BJ (cell line): ENCODE measurements at places on chromosomes 5 and 9. TPM values are rescaled to one million over a fixed set of nuclear protein-coding genes. Genes with fewer than 3 reads are reported as not detected.

DNA sequence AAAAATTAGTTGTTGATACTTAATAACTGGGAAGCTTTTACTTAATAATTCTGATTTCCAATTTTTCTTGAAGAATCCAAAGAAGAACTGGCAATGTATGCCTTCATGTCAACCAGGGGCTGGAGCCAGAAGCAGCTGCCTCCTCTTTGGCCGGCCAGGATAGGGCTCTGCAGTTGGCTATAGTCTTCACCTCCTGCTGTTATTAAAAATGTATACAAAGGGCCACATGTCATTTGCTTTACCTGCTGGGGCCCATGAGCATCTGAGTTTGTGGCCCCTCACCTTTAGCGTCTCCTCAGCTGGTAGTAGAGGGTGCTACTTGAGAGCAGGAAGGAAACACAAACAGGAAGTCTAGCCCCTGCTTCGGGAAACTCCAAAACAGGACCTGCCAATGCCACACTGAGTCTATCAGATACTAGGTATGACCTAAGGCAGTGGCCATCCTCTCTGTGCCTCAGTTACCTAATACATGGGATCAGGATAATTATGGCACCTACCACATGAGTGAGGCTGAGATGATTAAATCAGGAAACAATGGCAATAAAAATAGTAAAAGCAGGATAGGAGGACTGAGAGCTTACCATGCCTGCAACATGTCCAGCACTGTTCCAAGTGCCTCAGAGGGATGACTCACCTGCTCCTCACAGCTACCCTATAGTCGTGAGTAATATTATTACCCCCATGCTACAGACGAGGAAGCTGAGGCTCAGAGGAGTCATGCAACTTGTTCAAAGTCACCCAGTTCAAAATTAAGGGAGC, 21.3 kb downstream of the CCDC69 start:
- DNase-seq: peak; percentile 35

GRCh38 chr9:126401107-126401506, 74.5 kb downstream of the MVB12B start:
- no peak for DNase-seq

- peak; percentile 25 for DNase-seq
Observed at GRCh38 chr5:36607114-36607571, 737 bp downstream of the SLC1A3 start.

- no peak for DNase-seq
Observed at GRCh38 chr5:145160679-145161078, 674.5 kb downstream of the PRELID2 start.

RNF183 gene
- not detected in 2 replicates for polyA plus RNA-seq

- DNase-seq: no peak
Observed at GRCh38 chr5:124421584-124421983, 324.9 kb downstream of the ZNF608 start.

- no peak for DNase-seq
Observed at GRCh38 chr9:14993901-14994554, 83.8 kb upstream of the FREM1 start.

- no peak for DNase-seq
Observed at GRCh38 chr5:57683036-57683630, 200.5 kb upstream of the ACTBL2 start.

GRCh38 chr9:30116673-30117217, 2267.7 kb upstream of the ACO1 start:
- no peak for DNase-seq

DBH gene
- polyA plus RNA-seq: not detected in 2 replicates

GRCh38 chr5:21573416-21574314, 1279.5 kb downstream of the CDH12 start:
- DNase-seq: no peak

DRD1 gene
- polyA plus RNA-seq: 0.01 TPM in 1 of 2 replicates, not detected in the other

DNA sequence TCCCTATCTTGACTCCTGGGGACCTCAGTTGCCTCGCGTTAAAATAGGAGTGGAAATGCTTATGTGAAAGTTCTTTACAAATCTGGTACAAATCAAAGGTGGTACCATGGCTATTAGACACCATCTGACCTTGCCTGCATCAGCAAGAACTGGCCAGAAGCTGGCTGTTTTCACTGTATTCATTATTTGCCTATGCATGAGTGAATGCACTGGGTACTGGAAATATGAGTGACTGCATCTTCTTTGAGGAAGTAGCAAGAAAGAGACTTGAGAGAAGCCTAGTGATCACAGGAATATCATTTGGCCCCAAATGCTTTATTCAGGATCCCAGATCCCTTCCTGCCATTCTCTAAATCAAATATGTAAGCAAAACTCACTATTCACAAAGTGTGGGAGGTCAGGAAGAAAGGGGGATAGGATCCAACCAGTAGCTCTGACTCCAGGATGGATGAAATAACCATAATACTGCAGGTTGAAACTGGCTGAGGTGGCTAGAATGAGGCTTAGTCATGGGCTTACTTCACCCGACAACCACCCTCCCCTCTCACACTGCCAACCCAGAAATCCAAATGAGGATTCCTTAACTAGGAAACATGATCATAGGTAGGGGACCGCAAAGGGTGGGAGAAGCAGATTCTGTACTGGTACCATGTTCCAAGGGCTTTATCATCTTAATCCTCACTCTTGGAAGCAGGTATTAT, 56.7 kb downstream of the FAM114A2 start:
- DNase-seq: no peak

LCN12 gene
- polyA plus RNA-seq: 0.36 and 0.40 TPM in 2 replicates

DNA sequence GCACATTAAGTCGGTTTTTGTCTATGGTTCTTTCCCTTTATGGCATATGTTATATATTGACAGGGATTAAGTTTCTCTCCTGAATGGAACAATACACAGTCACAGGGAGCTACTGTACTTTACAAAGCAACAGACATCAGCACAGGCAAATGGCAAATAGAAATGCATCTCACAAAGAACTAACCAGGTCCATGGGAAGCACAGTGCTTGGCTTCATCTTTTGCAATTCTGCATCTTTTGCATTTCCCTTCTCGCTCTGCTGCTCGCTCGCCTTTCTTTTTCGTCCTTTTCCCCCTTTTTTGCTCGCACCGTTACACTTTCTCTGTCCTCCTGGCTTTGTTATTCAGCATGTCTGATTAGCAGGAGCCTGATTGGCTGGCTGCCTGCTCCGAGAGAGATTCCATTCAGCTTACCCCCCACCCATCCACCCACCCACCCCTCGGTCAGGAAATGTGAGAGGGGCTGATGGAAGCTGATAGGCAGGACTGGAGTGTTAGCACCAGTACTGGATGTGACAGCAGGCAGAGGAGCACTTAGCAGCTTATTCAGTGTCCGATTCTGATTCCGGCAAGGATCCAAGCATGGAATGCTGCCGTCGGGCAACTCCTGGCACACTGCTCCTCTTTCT, at the start of gene ADAMTSL1:
Gene ADAMTSL1, plus strand, starts transcription at position 502 of the 628 bp plus-strand sequence. Its CDS starts 80 bp downstream, at position 582.
- DNase-seq: no peak

DNA sequence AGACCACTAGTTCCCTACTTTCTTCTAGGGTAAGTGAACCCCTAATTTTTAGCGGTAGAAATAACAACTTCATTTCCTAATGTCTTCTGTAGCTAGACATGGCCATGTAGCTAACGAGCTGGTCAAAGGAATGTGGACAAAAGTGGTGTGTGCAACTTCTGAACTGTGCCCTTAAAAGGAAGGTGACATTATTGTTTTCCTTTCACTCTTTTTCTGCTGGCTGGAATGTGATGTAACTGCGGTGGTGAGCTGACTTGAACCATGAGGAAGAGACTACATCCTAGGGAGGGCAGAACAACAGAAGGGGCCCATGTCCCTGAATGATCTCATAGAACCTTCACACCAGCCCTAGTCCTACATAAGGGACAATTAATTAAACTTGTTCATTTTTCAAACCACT, 1.3 kb upstream of the SNX2 start:
- no peak for DNase-seq

- no peak for DNase-seq
Observed at GRCh38 chr5:16160706-16161105, 18.9 kb downstream of the MARCHF11 start.

PCAT7 gene
- 0.04 TPM in 2 replicates for polyA plus RNA-seq

DNA sequence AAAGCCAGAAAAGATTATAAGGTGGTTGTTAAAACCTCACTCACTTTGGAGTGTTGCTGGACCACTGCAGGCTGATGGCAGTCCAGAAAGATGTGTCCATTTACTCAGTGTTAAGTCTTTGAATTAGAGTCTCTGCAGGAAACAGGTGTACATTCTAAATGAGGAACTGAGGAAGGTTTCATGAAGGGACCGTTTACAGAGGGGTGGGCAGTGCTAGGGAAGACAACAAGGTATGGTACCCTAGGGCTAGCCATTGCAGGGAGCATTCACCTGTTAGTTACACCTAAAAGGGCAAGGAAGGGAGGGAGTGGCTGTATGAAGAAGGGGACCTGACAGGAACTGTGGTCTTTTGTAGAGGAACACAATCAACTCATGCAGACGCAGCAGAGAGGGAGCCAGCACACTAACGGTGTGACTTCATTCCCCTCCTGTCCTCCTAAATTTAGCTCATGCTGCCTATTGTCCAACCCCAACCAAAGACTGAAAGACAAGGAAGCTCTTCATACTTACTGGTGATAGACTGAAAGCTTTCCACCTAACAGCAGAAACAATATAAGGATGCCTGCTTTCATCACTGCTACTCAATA, 32.2 kb upstream of the PAX5 start:
- DNase-seq: no peak

- DNase-seq: no peak
Observed at GRCh38 chr9:129400001-129400970, 220.6 kb downstream of the C9orf50 start.

COL5A1 gene
- polyA plus RNA-seq: 170 and 251 TPM in 2 replicates

GRCh38 chr9:38393128-38393796, 760 bp downstream of the ALDH1B1 start:
- no peak for DNase-seq

DNA sequence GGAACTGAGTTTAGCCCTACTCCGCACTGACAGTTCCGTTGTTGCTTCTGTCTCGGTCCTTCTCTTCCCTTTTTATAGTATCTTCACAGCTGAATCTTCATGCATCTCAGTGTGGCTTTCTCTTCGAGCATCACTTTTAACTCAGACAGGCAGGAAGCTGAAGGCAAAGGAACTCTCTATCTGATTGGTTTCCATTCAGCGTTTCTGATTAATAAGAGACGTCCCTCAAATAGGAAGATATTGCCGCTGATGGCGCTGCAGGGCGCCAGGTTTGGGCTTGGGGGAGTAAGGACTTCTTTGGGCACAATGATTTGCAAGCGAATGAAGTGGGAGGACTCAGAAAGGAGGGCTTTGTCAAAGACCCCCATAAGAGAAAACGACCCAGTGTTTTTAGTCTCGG, at the start of gene CDH9:
Gene CDH9, minus strand, starts transcription at position 111 of the 400 bp plus-strand sequence. CDS start 50,253 bp downstream, outside the sequence.
- DNase-seq: no peak

GRCh38 chr9:88739373-88739772, 204.4 kb downstream of the NXNL2 start:
- DNase-seq: no peak

GRCh38 chr9:77325058-77325457, 147.7 kb downstream of the VPS13A start:
- DNase-seq: no peak

DNA sequence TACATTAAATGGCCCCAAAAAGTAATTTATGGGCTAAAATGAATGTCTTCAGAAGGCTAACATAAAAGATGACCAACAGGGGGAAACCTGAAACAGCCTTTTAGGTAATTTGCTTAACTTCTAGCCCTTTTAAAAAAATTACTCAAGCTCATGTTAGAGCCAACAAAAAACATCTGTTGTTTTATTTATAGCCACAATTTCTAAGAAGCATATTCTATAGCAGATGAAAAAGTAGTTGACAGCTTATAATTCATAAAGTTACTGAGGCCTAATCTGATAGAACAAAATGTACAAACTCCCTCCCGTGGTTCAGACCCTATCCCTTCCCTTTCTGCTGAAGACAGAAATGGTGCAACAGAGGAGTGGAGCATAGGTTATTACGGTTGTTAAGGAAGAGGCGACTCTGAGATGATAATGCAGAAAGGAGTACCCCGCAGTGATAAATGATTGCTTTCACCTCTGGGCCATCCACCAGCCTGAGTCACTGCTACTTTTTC, 46.1 kb downstream of the PIK3R1 start:
- no peak for DNase-seq

DNA sequence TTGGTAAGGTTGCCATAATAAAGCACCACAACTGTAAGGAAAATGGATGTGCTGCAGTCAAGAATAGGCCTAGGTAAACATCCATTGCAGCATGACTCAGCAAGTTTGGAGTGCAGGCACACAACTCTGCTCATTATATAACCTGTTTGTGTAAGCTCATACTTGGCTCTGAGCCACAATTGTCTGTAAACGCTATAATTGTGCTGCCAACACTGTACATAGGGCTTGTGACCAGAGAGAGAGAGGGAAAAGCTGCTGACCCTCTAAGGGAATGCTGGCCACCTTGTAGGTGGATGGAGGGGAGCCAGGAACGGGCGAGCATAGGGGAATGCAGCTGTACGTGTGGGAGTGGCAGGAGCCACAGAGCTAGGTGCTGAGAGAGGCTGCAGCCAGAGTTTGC, 2186.5 kb upstream of the ACO1 start:
- no peak for DNase-seq

- no peak for DNase-seq
Observed at GRCh38 chr9:90830977-90831376, 29.4 kb downstream of the SYK start.

IL13 gene
- polyA plus RNA-seq: not detected in 2 replicates

- DNase-seq: no peak
Observed at GRCh38 chr9:6779417-6780241, 21.9 kb downstream of the KDM4C start.

DNA sequence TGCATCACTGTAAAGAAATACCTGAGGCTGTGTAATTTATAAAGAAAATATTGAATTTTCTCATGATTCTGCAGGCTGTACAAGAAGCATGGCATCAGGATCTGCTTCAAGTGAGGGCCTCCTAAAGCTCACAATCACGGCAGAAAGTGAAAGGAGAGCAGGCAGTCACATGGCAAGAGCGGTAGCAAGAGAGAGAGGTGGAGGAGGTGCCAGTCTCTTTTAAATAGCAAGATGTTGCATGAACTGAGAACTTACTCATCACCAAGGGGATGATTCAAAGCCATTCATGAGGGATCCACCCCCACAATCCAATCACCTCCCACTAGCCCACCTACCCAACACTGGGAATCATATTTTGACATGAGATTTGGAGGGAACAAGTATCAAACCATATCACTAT, 184.5 kb upstream of the PAPPA start:
- DNase-seq: no peak

PHF24 gene
- polyA plus RNA-seq: 0.02 and 0.09 TPM in 2 replicates
